Natural killer cell (primary cell): ENCODE measurements at places on chromosomes 6 and 20.

- DNase-seq = no peak
These were observed 24.5 kb upstream of the TAF8 start for GRCh38 chr6:42025845-42026243.

DNA sequence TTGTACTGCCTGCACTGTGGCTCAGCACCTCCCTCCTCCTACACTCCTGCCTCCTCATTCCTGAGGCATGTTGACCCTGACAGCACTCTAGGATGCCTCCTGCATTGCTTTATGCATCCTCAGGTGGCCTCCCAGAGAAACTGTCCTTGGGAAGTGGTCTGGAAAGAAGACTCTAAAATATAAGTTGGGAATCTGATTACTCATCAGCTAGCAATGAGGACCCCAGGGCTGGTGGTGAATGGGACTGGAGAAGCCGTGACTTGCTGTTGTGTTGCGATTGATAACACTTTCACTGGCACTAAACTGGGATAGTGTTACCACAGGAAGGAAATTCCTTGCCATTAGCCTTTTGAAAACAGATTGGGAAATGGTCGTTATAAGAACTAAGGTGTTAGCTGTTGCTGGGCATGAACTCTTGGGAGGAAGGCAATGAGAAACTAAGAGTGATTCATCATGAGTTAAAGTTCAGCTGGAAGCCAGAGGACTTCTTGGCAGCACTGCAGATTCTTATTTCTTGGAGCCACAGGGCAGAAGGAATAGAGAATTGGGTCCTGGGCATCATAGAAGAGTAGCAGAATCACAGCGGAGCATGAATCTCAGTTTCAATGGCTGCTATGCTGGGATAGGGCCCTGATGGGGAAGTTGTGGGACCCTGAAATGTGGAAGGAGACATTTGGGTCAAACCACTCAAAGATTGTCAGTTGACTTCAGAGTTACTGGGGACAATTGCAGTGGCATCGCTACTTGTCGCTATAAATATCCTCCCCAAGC is 10.1 kb upstream of the SIRPD start:
- no peak for DNase-seq

GRCh38 chr6:28597924-28598722 is 72.4 kb downstream of the GPX5 start:
- no peak for DNase-seq

DNA sequence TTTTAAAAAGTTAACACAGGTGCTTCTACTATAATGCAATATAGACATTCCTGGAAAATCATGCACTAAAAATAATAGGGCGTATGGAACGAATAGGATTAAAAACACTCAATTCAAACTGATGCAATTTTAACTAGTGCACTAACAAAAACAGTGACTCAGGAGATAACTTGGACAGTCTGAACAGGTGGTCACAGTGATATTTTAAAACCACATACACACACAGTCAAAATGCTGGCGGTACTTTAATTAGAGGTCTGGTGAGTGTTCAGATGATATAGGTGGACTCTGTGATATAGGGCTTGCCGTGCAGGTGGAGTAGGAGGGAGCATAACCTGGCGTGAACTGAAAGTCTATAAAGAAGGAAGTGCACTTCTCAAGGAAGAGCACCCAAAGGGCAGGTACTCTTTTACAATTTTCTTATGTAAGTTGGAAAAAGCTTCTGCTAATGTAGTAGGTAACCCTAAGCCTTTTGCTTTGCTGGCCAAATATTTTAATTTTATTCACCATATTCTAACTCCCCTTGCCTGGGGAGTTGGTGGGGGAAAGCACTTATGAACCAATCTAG is 41.9 kb upstream of the PLN start:
- DNase-seq = no peak

DNA sequence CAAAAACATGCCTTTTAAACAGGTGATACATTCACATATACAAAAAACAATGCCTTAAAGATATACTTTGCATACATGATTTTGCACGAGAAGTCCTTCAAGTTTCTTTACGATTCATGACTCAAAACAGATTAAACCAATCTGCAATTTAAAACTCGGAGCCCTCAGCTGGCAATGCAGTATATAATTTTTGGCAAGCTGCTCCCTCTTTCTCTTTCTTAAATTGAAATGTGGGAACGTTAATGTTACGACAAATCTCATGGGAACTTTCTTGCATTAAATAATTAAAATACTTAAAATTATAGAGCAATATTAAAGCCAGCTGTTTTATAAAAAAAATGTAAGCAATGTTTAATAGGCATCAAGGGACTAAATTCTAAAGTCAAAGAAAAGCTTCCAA is 334.6 kb downstream of the ESR1 start:
- DNase-seq = no peak

- DNase-seq = no peak
These were observed 34.5 kb upstream of the RREB1 start for GRCh38 chr6:7073082-7073820.

GRCh38 chr6:102717737-102718456 is 1324.4 kb downstream of the GRIK2 start:
- DNase-seq = no peak

DNA sequence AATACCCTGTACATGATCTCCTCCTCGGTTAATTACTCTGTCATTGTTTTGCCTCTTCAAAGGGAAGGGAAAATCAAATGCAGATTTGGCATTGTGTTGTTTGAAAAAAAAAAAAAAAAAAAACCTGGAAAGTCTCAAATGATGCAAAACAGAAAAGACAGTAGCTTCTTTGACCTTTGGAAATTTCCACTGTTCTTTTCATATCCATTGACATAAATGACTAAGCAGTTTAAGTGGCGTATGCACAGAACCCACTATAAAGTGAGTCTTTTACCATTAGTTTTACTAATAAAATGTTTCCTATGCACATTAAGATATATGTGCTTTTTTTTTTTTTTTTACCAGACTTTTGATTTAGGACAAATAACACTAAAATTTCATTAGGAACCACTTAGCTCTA is 704.3 kb downstream of the TFAP2A start:
- no peak for DNase-seq

- DNase-seq = no peak
These were observed 9.1 kb upstream of the BPIFB4 start for GRCh38 chr20:33070111-33071053.

GRCh38 chr6:36677753-36678487 is 594 bp upstream of the CDKN1A start:
- peak; percentile 51 for DNase-seq

GRCh38 chr6:150934380-150934779 is 68.9 kb downstream of the MTHFD1L start:
- DNase-seq = no peak

DNA sequence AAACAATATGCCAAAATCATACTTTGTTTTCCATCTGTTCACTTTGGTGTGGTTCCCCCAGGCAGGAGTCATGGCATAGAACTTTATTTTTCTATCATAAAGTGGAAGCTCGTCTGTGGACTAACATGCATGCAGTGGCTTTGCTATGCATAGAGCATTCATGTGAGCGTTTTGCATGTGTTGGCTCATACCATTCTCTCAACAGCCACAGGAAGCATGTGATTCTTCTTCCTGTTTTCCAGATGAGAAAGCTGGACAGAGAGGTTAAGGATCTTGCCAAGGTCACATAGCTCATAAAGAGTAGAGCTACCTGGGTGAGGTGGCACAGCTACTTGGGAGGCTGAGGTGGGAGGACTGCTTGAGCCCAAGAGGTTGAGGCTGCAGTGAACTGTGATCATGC is 123.4 kb upstream of the HDGFL1 start:
- DNase-seq = no peak

- no peak for DNase-seq
These were observed 116.5 kb upstream of the PRND start for GRCh38 chr20:4605166-4605565.

GRCh38 chr6:108001696-108002231 is 43.8 kb upstream of the SEC63 start:
- DNase-seq = no peak

- peak; percentile 49 for DNase-seq
These were observed 32.2 kb upstream of the MICB start for GRCh38 chr6:31465718-31466117.

GRCh38 chr6:137655291-137655690 is 161.1 kb upstream of the OLIG3 start:
- DNase-seq = no peak

GRCh38 chr6:139881236-139881635 is 506.8 kb upstream of the CITED2 start:
- no peak for DNase-seq

DNA sequence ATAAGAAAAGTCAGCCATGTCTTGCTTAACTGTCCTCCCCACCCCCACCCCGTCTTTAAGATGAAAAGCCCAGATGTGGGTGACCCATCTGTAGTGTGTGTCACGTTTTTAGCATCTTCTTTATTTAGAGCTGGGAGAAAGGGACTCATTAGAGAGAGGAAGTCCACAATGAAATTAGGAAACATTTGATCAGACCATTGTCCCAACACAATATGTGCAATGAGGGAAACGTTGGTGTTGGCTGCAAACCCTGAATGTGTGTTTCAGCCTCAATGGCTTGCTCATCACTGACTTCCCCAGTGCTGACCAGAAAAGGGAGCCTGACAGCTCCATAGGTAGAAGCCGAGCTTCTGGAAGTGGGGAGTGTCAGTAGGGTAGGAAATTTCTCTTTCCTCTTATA is 475.7 kb downstream of the CD83 start:
- no peak for DNase-seq

DNA sequence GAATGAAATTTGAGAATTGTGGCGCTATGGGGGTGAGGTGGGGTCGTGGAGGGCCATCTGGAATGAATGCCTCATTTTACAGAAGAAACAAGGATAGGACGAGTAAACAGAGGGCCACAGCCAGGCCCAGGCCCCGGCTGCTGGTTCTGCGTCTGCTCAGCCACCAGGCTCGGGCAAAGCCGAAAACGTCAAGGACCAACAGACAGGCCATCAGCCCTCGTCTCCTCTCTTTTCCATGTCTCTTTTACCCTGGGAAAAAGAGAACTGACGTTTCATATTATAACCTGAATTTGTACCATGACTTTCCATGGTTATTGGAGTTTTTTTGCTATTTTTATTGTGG is 212.4 kb upstream of the ARID1B start:
- DNase-seq = no peak

DNA sequence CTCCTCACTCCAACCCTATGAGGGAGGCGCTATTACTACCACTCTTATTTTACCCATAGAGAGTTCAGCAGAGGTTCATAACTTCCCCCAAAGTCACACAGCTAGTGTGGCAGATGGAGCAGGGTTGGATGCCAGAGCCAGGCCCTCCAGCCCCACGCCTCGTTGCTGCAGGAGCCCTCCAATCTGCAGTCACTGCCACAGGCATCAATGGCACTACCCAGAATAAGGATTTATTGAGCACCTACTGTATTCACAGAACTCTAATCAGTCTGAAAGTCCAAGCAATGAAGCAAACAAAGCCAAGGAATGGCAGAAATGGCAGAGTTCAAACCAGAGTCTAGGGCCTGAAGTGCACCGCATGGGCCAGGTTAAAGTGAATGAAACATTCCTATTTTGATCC is 144.9 kb downstream of the LPA start:
- DNase-seq = no peak

DNA sequence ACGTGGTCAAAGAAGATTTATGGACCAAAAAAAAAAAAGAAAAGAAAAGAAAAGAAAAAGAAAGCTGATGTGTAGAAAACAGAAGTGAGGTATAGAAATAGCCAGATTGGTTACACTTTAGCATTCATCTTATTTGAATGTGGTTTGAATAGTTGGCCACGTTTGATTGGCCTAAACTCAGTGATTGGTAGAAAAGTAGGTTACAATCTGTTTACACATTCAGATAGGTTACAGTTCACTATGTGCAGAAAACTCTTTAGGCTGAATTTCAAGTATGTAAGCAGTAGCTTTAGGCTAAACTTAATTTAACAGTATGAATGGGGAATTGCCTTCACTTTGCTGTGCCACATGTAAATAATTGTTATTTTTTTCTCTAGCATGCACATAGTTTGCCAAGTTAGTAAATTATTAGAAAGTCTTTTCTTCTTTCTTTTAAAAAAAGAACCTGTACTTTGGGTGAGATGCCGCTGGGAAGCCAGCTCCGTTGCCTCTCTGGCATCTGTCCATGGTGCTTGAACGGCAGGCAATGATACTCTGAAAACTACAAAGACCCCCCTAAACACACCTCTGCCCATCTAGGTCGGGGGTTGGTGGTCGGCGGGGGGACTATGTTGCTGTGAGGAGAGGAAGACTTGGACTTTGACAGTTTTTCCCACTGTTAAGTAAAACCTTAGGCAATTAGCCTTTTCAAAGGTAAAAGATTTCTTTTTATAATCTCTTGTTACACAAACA is 173.0 kb downstream of the AIG1 start:
- no peak for DNase-seq
